Uterus (tissue), 4 donors: ENCODE measurements at places on chromosomes 2 and 18.

DNA sequence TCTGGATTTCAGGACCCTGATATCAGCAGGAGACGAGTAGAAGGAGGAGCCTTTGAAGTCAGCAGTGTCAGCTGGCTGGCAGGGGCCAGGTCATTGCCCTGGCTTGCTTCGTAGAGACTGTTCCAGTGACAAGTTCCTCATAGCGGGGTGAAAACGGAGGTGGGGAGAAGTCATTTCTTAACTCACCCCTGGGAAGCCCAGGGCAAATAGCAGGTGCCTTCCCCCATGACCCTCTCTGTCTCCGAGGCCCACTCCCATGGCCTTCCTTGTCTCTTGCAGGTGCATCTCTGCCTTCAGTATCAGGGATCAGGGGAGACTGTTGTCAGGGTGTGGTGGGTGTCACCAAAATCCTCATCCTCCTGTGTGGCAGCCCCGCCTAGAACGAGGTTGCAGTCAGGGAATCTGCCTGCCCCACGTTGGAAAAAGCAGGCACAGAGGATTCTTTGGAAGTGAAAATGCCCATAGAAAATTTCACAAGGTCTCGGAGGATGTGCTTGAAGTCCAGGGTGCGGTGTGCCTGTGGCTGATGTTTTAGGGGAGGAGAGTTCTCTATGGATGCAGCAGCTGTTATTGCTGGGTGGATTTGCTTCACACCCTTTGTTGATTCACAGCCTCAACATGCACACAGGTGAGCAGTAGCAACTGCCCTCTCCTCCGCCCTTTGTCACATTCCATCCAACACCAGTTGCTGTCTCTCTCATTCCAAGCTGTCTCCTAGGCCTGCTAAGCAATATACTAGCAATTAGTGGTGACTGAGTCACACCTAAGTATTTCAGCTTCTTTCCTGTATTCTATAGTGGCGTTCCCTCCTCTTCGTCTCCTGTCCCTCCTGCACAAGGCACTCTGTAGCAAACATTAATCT lies 142.6 kb upstream of the FHL2 start:
- no peak for DNase-seq

GRCh38 chr2:7676714-7677113 lies 759.5 kb downstream of the RNF144A start:
- DNase-seq = no peak

GRCh38 chr18:39942702-39943101 lies 2012.3 kb upstream of the PIK3C3 start:
- DNase-seq = no peak

GRCh38 chr2:225763711-225764110 lies 364.2 kb downstream of the NYAP2 start:
- no peak for DNase-seq

- DNase-seq = no peak
Observed at GRCh38 chr2:47297767-47298425, 105.1 kb upstream of the MSH2 start.

DNA sequence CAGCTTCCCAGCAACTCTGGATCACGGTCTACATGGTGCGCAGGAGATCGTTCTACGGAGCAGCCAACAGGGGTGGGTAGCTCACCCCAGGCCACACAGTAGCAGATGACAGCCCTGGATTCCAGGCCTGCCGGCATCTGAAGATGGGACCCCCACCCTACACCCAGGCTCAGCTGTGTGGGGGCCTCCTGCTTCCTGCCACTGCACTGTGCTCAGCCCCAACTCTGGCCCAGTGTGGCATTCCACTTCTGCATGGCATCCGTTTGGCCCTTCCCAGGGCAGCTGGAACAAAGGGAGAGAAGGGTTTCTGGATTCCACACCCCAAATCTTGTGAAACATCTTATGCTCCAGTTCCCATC lies 9.1 kb downstream of the PER2 start:
- no peak for DNase-seq

- DNase-seq = no peak
Observed at GRCh38 chr2:60742419-60742818, 13.6 kb upstream of the PAPOLG start.

- peak; percentile 64 for DNase-seq
Observed at GRCh38 chr2:207163053-207163755, 2.5 kb downstream of the KLF7 start.

GRCh38 chr2:9332136-9332852 lies 91.0 kb downstream of the ITGB1BP1 start:
- DNase-seq = no peak

DNA sequence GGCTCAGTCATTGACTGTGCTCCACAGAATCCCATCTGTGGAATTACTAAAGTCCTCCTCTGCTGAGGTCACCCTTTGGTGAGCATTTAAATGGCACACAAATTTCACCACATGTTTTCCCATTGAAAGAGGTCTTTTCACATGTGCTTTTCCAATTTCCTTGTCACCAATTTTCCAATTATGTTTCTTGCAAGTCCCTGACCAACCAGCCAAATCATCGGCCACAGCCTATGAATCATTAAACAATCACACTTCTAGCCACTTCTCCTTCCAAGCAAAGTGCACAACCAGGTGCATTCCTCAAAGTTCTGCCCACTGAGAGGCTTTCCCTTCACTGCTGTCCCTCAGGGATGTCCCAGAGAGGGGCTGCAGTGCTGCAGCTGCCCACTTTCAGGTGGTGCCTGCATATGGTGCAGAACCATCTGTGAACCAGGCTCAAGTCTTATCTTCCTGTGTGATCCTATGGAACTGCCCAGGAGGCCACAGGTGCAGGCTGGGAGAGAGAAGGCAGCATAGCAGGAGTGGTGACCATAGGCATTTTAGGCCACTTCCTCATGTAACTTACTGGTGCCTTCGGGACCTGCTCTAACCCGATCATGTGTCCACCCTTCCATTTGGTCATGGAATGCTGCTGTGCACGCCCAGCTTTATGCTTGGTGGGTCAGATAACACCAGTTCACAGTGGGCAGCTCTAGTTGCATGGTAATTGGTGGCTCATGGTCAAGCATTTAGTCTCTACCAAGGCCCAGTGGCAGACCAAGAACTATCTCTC lies 153.0 kb downstream of the SEPTIN10 start:
- DNase-seq = peak; percentile 1

DNA sequence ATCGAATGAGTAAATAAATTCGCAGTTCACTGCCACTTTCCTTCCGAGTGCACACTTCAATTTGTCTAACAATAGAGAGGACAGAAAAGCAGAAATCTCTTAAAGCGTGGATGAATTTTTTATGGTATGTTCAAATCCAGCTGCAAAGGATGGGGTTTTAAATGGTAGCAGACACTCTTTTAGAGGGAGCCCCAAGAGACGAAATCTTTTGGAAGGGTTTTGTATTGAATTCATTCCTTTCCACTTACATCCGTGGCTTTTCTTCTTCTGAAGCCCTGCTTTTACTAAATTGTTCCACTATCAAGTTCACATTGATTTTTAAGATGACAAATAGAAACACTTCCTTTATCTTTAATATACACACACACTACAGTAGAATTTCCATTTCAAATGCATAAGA lies 680.7 kb downstream of the NR4A2 start:
- DNase-seq = no peak

- DNase-seq = no peak
Observed at GRCh38 chr2:220786216-220786615, 785.9 kb downstream of the EPHA4 start.

DNA sequence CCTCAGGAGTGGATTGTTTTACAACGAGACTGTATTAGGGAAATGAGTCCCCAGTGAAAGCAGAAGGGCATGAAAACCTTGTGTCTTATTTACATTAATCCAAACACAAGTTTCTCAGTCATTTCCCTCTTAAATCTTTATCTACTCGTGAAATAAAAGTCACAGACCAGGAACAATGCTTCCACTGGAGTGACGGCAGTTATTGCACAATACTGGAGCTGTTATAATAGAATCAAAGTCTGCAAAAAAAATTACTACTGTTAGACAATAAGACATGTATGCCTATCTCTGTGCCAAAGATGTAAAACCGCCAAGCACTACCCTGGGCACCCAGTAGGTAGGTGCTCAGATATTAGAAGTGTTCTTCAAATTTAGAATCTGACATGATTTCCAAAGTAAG lies 375.5 kb downstream of the ZNF521 start:
- DNase-seq = no peak

DNA sequence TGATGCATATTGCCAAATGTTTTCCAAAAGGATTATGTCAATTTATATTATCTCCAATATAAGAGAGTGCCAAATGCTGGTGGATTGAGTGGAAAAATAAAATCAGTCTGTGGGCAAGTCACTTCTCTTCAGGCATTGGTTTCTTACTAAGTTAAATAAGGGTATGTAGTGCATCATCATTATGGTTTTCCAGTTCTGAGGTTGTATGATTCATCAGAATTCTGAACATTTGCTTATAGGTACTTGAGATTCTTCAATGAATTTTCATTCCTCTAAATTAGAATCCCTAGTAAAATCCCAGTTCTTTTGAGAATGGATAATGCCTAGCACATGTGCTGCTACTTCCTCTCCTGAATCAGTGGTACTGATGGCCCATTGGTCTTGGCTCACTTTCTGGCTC lies 188.9 kb upstream of the OSR1 start:
- no peak for DNase-seq

DNA sequence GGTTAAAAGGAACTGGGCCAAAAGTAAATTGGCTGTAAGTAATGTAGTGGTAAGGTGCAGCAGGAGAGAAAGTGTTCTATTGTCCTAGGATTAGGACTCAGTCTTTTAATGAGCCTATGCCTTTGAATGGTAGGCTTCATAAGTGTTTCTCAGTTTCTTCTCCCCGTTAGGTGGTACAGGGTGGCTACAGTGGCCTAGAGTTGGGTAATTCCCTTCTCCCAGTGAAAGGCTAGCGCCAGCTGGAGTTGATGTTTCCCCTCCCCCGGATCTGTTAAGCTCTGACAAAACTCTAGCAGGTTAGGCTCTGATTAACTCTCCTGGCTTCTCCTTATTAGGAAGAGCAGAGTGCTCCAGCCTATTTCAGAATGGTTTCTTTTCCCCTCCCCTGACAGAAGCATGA lies 127.7 kb downstream of the DNAH6 start:
- no peak for DNase-seq

GRCh38 chr2:69836316-69836715 lies 6.9 kb downstream of the GMCL1 start:
- no peak for DNase-seq

GRCh38 chr2:42095923-42096408 lies 48.1 kb downstream of the PKDCC start:
- DNase-seq = peak; percentile 85

- no peak for DNase-seq
Observed at GRCh38 chr2:142825861-142826260, 51.6 kb upstream of the KYNU start.

DNA sequence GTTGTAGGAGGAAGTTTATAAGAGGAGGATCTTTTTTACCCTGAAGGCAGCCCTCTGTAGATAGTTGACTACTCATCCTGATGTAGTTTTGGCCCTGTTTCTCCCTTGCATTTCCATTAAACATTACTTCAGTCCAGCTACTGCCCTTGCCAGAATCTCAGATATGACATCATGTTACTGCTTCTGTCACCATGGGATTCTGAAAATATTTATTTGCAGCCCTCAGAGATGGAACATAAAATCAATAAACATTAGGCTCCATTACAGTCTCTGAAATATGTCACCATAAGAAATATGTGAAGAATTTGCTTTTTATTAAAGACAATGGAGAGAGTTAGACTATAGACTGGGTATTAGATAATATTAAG lies 68.7 kb upstream of the STK39 start:
- DNase-seq = no peak

- DNase-seq = no peak
Observed at GRCh38 chr2:166343467-166343866, 32.3 kb downstream of the SCN9A start.

DNA sequence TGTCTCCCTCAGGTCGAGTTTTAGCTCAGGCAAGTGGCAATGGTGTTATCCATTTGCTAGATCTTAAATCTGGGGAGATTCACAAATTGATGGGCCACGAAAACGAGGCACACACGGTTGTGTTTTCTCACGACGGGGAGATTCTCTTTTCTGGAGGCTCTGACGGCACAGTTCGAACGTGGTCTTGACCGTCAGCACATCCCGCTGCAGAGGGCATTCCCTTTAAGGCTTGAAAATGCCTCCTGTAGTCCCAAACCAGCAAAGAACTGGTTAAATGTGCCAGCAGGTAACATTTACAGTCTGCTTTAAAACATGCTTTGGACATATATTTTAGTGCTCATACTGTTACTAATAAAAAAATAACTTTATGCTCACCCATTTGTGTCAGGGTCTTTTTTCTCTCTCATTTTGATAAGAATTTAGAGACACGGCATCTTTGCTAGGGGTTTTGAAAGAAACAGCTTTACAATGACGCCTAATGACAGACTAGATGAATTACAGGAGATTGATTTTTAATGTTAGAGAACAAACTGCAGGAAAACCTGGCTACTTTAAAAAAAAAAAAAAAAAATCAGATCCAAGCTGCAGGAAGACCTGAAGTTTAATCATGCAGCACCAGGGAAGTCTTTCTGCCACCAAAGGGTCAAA lies 602 bp upstream of the VWC2L start:
- DNase-seq = no peak

- DNase-seq = peak; percentile 46
Observed at GRCh38 chr2:55161295-55162210, 70.5 kb downstream of the CLHC1 start.

DNA sequence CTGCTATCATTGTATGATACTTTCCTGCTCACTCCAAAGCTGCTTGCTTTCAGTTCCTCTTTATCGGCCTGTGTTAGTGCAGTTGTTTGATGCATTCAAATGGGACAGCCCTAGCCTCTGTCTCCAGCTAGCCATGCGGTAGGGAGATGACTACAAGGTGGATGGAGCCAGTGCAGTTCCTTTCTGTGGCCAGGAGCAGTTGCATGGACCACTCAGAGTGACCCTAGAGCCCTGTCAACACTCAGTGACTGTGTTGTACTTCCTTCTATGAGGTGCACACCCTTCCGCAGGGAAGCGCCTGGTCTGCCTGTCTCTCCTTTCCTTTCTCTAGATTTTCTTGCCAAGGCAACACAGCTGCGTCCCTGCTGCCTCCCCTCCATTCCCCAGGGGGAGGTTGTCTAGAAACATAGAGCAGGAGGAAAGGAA lies 33.8 kb downstream of the KCNS3 start:
- DNase-seq = no peak

DNA sequence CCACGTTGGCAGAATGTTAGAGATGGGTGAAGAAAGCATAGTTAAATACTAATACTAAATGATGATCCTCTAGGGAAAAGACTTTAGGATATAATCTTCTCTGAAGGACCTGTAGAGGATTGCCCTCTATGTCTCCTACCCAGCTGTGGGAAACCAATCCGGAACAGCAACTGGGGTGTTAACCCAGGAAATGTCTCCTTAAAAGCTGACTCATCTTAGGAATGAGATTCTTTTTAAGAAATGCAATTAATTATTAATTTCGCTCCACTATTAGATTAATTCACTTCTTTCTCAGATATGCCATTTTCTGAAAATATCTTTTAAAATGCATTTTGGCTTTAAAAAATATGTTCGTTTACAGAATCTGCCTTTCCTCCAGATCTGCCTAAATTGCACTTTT lies 7.4 kb downstream of the SCN3A start:
- DNase-seq = no peak

DNA sequence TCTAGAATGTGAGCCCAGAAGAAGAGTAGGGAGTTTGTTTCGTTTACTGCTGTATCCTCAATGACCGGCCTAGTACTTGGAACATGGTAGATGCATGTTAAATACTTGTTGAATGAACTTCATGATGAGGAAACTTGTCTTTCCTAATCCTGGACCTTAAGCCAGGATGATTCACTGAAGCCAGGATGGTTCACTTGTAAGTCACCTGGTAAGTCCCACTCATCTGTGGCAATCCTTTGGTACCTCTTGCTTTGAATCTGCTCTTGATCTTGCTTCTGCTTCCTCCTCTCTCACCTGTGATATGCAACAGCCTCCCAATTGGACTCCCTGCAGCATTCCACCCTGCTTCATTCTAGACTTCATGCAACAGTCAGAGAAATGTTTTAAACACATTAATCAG lies 43.6 kb downstream of the QPCT start:
- no peak for DNase-seq
